H9 (cell line): ENCODE measurements at places on chromosomes 11 and 22. TPM values are rescaled to one million over a fixed set of nuclear protein-coding genes. Genes with fewer than 3 reads are reported as not detected.

DNA sequence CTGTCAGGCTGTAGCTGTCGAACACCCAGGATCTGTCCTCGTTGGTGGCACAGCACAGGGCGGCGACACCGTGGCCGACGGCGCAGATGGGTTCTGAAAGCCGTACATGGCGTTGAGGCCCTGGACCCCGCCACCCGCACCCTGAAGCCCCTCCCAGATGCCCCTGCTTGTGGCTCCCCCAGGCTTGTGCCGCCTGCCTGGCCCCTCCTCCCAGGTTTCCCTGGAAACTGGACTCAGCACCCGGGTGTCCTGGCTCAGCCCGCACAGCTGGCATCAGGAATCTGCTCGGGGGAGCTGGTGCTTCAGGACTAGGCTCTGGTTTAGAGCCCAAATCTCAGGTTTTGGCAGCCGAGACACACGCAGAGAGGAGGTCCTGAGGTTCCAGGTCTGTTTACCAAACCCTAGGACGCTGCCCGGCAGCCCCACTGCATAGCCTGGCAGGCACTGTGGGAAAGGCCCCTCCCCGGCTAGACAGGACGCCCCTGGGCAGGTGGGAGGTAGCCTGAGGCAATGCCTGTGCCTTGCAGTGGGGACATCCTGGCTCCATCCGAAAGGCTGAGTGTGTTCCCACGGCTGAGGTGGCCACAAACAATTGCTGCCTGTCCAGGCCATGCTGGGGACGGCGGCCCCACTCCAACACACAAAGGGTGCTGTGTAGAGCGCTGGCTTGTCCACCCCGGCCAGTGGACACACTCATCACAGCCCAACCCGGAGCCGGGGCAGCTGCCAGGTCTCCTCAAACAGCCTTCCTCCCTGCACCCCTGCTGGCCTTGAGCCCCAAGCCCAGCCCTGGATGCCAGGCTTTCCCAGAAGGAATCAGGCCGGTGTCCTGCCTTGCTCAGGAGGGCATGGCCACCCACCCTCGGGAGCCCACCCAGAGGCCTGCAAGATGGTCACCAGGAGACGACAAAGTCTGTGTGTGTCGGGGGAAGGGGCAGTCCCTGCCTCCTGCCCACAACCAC lies 4.6 kb downstream of the GATD1 start:
- H3K4me1 ChIP-seq = no peaks in the 10 kb centered on the region
- no peaks in the 10 kb centered on the region for H3K27me3 ChIP-seq
- no peak for DNase-seq

GRCh38 chr11:15139958-15140659 lies 25.4 kb downstream of the INSC start:
- H3K36me3 ChIP-seq = no peaks in the 10 kb centered on the region
- no peak overlapping the region for H3K27ac ChIP-seq
- no peak overlapping the region for H3K4me3 ChIP-seq
- H3K4me1 ChIP-seq = 0 out of 2 replicates have a peak, but pooled peaks cover 3% of the 10 kb centered on the region

GRCh38 chr22:46453006-46453828 lies 84.2 kb downstream of the CELSR1 start:
- H3K27ac ChIP-seq = no peak overlapping the region
- H3K36me3 ChIP-seq = peaks cover 10% of the 10 kb centered on the region; the same call in 1 of the 2 replicates
- H3K4me1 ChIP-seq = no peaks in the 10 kb centered on the region
- no peak overlapping the region for H3K4me3 ChIP-seq
- no peaks in the 10 kb centered on the region; the same call in 1 of the 2 replicates for H3K27me3 ChIP-seq
- no peak for DNase-seq

DNA sequence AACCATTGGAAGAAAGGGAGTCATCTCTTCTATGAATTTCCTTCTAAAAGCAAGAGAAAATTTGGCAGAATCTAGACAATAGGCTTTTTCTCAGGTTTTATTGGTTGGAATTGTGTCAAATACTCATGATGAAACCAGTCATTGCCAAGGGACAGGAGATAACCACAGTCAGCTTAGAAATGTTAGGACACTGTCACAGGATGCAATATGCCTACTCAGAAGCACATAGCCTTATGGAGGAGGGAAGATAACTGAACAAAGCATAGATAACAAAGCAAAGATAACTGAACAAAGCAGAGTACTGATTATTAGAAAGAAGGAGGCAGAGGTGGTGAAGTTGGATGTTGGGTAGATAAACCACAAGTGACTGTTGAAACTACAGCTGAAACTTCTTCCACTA lies 303.5 kb upstream of the PDGFD start:
- no peaks in the 10 kb centered on the region for H3K4me1 ChIP-seq
- no peak overlapping the region for H3K27ac ChIP-seq
- DNase-seq = no peak
- H3K4me3 ChIP-seq = no peak overlapping the region
- no peaks in the 10 kb centered on the region for H3K27me3 ChIP-seq

Gene FBLN1
- 137 and 140 TPM in 2 replicates for total RNA-seq

DNA sequence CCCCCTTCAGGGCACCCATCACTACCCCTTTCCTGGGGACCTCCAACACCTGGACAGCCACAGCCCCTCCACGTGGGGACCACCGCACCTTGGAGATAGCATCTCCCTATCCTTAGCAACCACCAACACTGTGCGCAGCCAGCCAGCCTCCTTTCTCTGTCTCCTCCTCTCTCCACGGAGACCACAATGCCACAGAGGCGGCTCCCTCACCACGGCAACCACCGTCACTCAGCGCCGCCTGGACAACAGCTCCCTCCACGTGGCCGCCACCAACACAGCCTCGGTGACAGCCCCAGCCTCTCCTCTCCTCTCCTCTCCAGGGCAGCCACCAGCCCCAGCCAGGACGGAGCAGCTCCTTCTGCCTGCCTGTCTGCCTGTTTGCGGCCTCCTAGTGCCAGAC lies 10.5 kb downstream of the ELFN2 start:
- no peak for DNase-seq
- no peaks in the 10 kb centered on the region for H3K36me3 ChIP-seq
- no peak overlapping the region for H3K27ac ChIP-seq

Gene SUSD2
- total RNA-seq = 3.8 and 4.2 TPM in 2 replicates
